ENCODE measurements at places on chromosomes 16 and 17.

- no peak for DNase-seq
Measured at GRCh38 chr16:50559804-50560514, 11.8 kb downstream of the NKD1 start.

GRCh38 chr17:77502626-77503292 lies 362.0 kb downstream of the SEC14L1 start:
- DNase-seq, result no peak

DNA sequence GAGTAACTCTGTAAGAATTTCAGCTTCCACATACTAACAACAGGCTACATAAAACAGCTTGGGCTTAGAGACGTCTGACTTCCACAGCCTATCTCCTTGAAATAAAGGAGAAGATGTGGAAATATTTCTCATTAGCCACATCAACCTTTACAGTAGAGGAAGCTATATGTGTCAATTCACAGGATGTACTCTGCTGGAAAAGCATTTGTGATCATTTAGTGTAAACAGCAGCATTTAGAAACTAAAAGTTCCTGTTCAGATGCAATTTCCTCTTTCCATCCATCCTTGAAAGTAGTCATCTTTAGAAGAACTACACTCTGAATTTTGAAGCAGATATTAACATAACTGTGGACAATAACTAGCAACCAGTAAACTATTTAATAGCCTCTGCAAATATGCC lies 46.2 kb downstream of the XPO6 start:
- no peak for DNase-seq

DNA sequence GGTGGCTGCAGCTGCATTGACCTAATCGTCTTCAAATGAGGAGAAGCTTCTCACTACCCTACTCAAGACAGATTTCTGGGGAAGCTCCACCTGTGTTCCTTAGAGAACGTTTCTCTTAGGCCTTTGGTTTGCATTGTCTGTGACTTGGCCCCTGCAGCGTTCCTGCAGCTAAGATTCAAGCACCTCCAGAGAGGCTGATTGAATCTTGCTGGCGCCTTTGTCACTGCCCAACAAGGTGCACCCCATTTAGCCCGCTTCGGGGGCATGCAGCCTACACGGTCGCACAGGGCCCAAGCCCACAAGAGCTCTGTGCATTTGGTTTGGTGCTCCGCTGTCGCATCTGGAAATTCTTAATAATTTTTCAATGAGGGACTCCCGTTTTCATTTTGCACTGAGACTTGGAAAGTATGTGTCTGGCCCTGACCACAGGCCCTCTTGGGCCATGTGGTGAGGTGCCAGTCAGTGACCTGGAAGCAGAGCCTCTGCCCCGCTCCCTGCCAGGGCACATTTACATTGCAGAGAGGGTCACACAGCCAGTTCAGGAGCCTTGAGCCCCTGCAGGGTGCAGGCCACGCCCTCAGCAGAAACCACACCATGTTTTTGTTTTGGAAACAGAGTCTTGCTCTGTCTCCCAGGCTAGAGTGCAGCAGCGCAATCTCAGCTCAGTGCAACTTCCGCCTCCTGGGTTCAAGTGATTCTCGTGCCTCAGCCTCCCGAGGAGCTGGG lies 51.1 kb upstream of the CACNG5 start:
- no peak for DNase-seq

Measured in astrocyte of the spinal cord (primary cell).